DMS53 (cell line): ENCODE measurements at places on chromosomes 5 and 9.
A peak's percentile ranks its signal among the peaks of the same experiment; 100 is the strongest.

GRCh38 chr5:26893078-26893477 lies 145.3 kb downstream of the CDH9 start:
- DNase-seq, result peak; percentile 30

GRCh38 chr9:95044731-95045508 lies 272.6 kb downstream of the FANCC start:
- DNase-seq, result peak; percentile 95

- DNase-seq, result no peak
These were observed 110.2 kb upstream of the LMX1B start for GRCh38 chr9:126503333-126504085.

DNA sequence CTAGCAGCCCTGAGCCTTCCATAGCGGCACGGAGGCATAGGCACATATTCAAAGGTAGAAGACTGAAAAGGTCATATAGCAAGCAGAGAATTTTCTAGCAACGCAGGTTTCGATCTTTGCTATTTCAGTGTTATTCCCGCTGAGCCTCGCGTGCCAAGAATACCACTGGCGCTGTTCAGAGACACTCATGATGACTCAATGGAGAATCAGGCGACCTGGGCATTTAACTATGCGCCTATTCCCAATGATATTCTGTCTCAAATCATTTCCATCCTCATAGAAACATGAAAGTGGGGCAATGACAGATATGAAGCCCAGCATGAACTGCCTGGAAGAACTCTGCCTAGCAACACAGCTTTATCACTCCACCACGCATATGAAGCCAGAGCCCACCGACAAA lies 59.9 kb downstream of the EFNA5 start:
- DNase-seq, result no peak

- DNase-seq, result peak; percentile 17
These were observed 27.3 kb upstream of the SHB start for GRCh38 chr9:38096238-38096805.

DNA sequence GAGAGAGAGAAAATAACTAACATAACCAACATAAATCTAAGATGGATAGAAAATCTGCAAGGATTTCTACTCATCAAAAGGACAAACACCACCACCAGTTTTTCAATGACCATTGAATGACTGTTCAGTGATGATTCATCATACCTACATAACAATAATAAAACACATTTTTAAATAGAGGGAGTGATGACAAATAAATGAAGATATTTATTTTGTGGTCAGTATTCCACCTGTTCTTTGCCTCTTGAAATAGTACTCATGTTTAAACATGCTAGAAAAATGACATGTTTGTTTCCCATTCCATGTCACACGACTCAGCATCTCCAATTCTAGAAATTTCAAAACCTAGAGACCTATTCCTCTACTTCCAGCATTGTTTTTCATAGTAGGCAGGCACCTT lies 34.6 kb upstream of the ADAMTS16 start:
- no peak for DNase-seq

- no peak for DNase-seq
These were observed 86.2 kb upstream of the FAM169A start for GRCh38 chr5:74952406-74952805.

DNA sequence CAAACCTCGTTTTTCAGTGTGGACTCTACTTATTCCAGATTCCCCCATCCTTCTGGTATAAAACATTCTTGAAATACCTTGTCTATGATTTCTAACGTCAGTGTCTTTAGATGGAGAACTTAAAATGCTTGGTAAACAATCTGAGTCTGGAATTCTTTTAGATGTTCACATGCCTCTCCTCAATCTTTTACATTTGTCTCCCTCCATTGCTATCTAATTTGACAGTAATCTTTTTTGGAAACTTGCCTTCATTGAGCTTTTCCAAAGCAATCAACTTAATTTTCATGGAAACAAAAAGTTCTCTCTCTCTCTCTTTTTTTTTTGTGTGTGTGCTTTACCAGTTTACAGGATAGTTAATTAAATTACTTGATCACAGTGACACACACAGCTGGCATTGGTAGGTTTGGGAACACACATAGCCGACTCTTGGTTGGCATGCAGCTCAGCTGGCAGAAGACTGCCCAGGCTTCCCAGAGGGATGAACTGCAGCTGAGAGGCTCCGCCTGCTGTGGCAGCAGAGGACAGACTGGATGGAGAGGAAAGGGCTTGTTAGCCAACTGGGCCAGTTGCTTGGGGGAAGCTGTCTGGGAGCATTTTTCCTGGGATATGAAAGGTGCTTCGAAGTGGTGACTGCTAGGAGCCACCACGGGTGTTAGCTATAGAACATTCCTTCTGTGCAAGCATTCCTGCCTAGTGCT lies 271.3 kb downstream of the ZSWIM6 start:
- peak; percentile 16 for DNase-seq

DNA sequence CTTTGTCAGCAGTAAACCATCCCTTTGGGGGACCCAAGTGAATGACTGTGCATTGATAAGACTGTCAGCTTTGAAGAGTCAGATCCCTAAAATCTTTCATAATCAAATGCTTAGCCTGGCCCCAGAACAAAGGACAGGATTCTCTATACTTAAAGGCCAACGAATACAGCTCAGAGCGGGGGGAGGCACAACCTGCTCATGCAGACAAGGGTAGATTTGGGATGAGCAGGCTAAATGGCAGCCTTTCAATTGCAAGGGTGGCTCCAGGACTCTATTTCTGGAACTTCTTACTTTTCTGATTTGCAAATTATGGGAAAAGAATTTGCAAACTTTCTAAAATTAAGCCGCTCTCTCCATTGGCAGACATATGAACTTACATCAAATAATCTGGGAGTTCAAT lies 66.4 kb downstream of the ELL2 start:
- DNase-seq, result no peak

- DNase-seq, result no peak
These were observed 24.2 kb downstream of the DYNC2I2 start for GRCh38 chr9:128632486-128632885.

DNA sequence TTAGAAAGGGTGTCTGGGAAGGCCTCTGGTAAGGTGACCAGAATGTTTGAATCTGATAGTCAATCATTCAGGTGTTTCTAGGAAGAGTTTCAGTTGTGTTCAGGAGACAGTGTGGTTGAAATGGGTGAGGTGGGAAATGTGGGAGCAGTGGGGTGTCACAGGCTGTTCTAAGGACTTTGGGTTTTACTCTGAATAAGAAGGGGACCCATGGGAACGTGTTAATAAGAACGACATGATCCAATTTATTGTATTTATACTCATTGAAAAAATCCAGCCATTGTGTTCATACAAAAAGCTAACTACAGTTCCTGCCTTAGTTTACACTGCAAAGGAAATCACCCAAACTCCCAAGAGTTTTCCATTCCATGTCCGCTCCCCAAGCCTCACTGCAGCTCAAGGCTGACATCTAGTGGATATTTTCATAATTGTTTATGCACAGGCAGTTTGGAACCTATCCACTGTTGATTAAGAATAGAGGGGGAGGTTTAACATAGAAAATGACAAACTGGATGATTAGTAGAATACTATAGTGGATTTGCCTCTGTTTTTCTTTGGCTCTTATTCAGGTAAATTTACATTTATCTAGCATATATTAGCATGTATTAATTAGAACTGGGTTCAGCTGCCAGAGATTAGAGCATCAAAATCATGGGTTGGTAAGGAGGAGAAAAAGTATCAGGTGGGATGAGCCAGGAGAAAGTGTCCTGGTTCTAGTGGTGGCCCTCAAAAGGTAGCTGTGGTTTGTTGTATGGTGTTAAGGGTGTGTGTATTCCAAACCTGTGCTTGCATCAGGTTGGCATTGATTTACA lies 17.7 kb downstream of the CAVIN4 start:
- DNase-seq, result peak; percentile 59

- no peak for DNase-seq
These were observed 112.5 kb upstream of the IER5L start for GRCh38 chr9:129290606-129291005.

DNA sequence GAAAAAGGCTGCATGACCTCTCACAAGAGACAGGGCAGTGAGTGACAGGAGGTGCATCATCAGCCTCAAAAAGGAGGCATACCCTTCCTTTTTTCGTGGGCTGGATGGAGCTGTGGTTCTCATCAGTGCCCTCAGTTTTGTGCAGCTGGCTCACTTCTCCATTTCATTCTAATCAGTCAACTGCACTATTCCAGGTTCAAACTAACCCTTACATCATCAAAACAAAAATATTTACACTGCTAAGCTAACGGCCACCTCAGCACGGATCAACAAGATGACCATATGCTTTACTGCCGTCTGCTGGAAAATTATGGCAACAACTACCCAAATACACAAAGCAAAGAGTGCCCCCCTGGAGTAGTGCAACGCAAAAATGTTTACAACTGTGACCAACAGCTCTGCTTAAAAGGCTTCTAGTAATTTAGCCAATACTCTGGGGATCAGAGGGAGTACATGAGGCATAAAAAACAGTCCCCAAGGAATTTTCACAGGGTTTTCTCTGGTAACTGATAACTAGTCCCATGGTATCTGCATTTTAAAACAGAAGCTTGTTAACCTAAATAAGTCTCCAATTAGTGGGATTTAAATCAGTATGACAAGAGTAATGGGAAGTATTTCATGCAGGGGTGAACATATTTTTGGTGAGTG lies 10.8 kb downstream of the KCNV2 start:
- peak; percentile 67 for DNase-seq

- peak; percentile 80 for DNase-seq
These were observed 73.6 kb upstream of the RPS23 start for GRCh38 chr5:82351754-82352145.

DNA sequence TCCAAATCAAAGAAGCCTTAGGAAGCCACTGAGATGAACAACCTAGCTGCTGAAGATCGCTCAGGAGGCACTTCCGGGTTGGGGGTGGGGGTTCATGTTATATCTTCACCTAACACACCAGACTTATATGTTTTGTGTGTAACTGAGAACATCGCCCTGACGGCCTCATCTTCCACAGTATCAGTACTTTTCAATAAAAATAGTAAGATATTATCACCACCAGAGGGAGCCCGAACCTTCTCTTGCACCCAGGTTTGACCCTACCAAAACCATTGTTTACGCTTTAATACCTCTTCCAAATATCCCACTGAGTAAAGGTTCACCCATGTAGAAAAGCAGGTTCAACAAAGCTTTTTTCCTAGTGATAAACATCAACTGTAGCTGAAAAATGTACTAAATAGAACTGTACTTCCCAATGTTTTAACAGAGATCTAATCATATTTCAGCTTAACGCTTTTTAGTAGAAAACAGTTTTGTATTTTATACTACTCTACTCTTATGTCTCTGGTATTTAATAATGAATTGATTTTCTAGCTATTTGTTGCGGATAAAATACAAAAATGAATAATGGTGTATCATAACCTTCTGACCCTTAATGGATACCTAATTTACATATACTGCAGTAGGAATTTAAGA lies 244.0 kb downstream of the EPB41L4A start:
- peak; percentile 93 for DNase-seq

DNA sequence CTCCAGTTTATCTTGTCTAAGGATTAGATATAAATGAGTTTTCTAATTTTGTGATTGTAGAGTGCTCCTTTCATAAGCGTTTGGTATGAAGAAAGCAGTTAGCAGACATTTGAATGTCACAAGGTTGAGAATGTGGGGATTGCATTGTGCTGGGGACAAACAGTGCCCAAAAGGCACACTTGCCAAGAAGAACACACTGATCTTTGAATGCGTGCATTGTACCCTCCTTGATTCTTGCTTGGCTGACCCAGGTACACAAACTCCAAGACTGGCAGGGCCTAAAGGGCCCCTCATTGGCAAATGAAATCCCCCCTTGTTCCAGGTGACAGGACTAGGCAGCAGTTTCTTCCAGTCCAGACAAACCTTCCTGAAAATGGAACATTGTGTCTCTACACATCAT lies 96.9 kb upstream of the LIFR start:
- DNase-seq, result no peak

DNA sequence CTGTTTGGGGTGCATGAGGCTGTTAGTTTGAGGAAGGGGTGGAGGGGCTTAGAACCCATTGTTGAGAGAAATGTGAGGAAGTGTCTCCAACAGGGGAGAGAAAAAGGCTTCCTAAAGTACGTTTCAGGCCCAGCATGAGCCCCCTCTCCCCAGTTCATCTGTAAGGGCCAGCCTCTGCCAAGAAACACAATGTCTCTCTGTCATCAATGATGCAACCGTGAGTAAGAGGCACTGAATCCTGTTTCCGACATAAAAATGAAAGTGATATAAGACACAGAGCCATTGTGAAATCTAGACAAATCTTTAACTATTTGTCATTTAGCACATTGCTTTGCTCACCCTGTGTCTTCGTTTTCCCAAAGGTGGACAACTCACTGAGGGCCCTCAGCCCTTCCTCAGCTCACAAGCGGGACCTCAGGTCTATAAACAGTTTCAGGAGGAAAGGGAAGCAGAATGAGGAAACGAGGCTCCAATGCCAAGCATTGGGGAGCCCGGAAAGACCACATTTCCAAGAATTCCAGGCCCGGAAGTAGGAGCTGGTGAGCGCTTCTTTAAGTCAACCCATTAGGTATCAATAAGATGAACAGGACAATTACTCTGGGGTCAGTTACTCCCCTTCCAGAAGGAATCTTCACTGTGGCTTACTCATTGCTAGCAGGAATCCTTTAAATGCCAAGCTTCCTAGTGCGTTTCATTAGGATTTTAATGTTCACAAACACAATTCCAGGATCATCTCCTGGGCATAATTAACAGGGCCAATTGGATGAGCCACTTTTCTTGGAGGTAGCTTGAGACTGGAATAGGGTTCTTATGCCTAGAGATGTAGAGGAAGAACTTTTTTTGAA lies 59.0 kb upstream of the KLF4 start:
- DNase-seq, result peak; percentile 43
